NCI-H446 treated with DMSO at 0.1 percent for 48 hours (cell line): ENCODE measurements at places on chromosomes 2 and 18.

GRCh38 chr18:64119916-64120315 lies 29.0 kb downstream of the LINC00305 start:
- DNase-seq, result no peak

DNA sequence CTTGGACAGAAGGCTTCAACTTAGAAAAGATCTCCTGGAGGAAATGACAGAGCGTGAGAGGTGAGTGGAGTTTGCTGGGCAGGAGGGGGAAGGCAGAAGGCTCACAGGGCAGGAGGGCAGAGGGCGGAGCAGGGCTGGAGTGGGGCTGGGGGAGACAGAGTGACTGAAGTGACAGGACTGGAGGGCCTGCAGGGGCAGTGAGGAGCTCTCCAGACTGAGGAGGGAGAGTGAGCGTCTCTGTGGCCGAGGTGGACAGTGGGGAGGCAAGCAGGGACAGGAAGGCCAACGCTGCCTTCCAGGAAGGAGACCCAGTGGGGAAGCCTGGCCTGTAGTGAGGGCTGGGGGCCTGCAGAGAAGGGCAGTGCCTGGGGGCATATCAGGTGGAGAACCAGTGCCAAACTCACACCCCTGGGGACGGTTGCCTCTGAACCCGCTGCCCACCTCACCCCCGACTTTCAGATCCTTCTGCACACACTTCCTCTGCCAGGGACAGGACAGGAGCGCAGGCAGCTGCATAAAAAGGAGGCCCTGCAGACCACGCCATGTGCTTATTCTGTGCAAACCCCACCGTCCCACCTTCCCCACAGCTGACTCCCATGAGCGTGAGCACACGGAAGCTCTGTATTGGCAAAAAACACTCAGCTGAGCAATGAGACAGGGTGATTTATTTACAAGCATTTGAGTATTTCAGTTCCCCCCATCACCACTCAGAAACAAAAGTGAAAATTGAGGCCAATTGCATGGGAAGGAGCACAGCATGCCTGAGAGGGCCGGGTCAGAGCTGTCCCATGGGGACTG lies 244.3 kb downstream of the FAM210A start:
- DNase-seq, result no peak

DNA sequence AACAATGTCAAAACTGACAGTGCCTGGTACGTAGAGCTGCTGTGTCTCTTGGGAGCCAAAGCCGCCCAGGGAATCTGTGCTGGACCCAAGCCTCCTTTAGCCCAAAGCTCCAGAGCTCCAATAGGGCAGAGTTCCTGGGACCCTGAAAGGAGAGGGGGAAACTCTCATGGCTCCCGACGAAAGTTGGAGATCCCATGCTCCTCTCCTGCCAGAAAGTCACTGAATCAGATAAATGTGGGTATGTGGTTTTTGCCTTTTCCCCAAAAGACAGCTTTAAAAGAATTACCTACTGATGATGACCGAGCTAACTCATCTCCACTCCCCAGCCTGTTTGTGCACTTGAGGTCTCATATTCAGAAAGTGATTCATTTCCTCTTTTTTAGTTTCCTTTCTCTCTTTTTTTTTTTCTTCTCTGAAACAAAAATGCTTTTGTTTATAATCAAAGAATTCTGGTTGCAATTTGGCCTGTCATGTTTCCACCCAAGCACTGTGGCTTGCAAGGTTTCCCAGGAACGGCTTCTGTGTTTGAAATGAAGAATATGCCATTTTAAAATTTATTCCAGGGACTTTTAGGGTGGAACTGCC lies 14.1 kb upstream of the PMAIP1 start:
- DNase-seq, result no peak

- DNase-seq, result no peak
Observed at GRCh38 chr2:120622159-120622869, 113.4 kb upstream of the GLI2 start.

DNA sequence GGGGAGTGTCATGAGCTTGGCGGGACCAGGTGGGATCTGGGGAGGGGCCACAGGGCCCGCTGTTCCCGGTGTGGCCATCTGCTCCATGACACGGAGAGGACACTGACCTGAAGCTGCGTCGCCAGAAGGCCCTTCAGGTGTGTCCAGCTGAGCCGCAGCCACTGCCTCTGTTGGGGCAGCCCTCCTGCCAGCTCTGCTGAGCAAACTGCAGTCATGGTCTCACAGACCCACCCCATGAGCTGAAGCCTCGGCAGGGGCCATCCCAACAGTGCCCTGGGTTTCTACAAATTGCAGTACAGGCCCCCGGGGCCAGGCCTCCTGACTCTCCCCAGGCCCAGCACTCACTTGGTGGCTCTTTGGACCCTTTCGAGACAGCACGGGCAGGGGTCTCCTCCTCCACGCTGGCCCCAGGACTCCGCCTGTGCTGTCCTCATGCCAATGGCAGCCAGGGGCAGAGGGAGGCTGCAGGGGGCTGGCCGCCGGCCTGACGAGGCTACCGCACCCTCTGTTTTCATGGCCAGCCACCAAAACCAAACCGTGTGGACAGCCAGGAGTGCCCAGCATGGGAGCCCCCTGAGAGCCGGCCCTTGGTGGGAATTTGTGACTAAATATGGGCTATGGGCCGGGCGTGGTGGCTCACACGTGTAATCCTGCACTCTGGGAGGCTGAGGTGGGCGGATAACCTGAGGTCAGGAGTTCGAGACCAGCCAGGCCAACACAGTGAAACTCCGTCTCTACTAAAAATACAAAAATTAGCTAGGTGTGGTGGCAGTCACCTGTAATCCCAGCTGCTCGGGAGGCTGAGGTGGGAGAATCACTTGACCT lies 175.2 kb upstream of the SALL3 start:
- DNase-seq, result no peak

DNA sequence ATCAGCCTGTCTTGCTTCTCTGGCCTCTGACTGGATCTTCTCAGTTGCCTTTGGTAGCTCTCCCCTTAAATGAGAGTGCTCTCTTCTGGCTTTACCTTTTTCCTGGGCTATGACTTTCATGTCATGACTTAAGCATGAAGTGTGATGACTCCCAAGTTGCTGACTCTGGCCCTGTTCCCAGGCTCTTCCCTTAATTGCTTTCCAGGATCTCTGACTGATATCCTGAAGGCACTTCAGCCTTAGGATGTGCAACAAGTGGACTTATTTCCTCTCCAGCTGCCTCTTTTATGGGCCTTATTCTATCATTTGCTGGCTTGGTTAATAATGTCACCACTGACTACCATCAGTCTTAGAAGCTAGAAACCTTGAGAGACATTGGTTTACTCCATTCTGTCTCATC lies 17.4 kb downstream of the SEMA4F start:
- no peak for DNase-seq

- DNase-seq, result no peak
Observed at GRCh38 chr2:11933854-11934253, 187.4 kb downstream of the LPIN1 start.

GRCh38 chr2:85950743-85951142 lies 62.0 kb upstream of the ST3GAL5 start:
- DNase-seq, result no peak

DNA sequence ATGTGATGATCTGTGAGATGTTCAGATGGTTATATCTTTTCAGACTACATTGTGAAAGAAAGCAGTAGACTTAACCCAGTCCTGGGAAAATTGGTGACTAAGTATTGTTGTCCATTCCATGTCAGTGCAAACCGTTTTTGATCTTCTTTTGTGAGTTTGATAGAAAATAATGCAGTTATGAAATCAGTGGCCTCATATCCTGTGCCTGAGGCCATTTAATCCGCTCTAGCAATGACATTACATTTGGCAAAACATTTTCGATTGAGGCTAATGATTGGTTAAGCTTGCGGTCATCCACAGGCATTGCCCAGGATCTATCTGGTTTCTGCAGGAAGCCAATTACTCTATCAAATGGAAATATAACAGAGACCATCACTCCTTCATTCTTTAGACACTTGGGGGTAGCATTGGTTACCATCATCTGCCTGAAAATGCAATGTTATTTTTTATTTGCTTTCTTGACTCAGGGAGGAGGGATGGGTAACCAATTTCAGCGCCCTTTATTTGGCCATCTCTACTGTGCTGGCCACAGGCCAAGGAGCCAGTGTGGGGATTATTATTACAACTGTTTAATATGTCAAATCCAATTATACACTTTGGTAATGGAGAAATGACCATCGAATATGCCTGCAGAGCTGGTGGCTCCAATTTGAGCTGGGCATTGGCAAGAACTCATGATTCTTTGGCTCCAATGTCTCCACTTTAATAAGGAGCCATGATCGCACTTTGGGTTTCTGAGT lies 33.6 kb downstream of the TRIB2 start:
- no peak for DNase-seq
